MV-4-11 (cell line): ENCODE measurements at places on chromosomes 13 and 19.

DNA sequence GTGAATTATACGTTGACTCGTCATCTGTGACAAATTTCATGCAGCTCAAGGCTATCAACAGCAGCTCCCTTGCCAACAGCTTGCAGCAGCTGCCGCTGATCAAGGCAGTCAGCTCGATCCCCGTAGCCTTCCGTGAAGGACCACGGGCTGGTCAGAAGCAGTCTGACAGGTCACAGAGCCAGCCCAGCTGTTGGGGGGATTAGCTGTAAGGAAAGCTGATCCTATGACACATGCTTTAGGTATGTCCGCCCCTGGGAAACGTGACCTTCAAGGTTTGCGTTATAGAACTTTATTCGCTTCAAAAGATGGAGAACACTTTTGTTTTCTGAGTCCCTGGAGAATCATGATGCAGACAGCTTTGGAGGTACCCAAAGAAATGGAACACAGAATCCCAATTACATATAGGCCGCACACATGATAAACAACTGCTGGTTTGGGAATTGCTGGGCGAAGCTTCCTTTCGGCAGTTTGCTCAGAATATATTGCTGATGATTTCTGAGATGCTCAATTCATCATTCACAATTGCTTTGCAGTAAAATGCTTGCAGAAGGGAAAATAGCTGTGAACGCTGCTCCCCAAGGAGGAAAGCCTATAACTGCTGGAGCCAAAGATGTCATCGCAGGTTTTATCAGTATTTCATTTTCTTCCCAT lies 62.6 kb upstream of the USP29 start:
- DNase-seq: no peak

- DNase-seq: peak; percentile 84
Observed at GRCh38 chr13:97460004-97460775, 26.2 kb downstream of the RAP2A start.

DNA sequence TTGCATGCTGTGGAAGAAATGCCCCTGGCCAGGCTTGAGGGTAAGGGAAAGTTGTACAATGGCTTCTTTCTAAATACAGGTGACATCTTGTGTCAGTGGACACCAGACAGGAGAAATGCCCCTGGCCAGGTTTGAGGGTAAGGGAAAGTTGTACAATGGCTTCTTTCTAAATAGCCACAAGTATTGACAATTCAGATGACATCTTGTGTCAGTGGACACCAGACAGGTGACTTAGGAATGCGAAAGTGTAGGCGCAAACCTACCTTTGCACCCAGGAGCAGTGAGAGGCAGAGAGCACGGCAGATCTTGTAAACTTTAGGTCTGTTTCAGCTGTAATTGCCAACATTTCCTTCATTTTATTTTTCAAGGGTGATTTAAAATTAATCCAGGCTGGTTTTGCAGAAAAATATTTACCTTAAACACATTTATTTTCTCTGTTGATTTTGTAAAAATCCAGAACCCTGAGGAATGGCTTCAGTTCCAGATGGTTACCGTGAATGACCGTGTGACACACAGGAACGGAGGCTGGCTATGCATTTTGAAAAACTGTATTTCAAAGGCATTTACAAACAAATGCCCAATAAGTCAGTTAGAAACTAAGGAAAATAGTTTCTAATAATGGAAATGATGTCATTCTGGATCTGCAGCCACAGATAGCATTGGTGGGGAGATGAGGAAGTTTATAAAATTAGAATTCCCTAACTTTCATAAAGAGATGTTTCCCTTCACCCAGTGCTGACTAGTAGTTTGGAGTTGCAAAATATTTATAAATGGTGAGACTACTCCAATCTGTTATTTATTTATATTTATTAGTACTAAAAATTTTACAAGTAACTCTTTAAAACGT lies 34.9 kb downstream of the TNFSF13B start:
- DNase-seq: no peak

GRCh38 chr13:77521194-77521593 lies 14.3 kb upstream of the SCEL start:
- DNase-seq: no peak

- DNase-seq: no peak
Observed at GRCh38 chr13:112576191-112576590, 11.8 kb downstream of the TUBGCP3 start.

GRCh38 chr13:30038884-30039283 lies 188.5 kb upstream of the UBL3 start:
- DNase-seq: no peak

- no peak for DNase-seq
Observed at GRCh38 chr19:54473071-54473891, at the start of gene CDC42EP5. TSS of gene CDC42EP5 (minus strand) at chr19:54473296. CDS start at chr19:54465547, 7,749 bp downstream.

- DNase-seq: no peak
Observed at GRCh38 chr13:92362717-92363116, 863.9 kb upstream of the GPC6 start.

DNA sequence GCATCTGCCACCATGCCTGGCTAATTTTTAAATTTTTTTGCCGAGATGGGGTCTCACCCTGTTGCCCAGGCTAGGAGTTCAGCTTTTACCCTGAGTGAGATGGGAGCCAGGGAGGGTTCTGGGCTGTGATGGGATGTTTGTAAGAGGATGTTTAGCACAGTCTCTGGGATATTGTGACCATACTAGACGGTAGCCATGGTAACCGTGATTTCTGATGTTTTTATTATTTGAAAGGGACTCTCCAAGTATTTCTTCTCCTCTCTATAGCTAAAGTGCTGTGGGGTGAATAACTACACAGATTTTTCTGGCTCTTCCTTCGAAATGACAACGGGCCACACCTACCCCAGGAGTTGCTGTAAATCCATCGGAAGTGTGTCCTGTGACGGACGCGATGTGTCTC lies 10.4 kb downstream of the TSPAN16 start:
- DNase-seq: no peak

GRCh38 chr19:7692417-7693088 lies 9.4 kb downstream of the FCER2 start:
- no peak for DNase-seq

GRCh38 chr13:46739447-46740098 lies 57.4 kb downstream of the ESD start:
- DNase-seq: no peak

- DNase-seq: no peak
Observed at GRCh38 chr13:110431425-110432294, 124.6 kb downstream of the COL4A2 start.

GRCh38 chr19:47790398-47790814 lies 11.9 kb downstream of the SELENOW start:
- peak; percentile 47 for DNase-seq

- DNase-seq: peak; percentile 75
Observed at GRCh38 chr19:52095172-52096014, at the start of gene ZNF841. TSS of gene ZNF841 (minus strand) at chr19:52095765. CDS start at chr19:52084801, 10,964 bp downstream.

- peak; percentile 72 for DNase-seq
Observed at GRCh38 chr13:33487575-33488243, 202.2 kb upstream of the STARD13 start.

DNA sequence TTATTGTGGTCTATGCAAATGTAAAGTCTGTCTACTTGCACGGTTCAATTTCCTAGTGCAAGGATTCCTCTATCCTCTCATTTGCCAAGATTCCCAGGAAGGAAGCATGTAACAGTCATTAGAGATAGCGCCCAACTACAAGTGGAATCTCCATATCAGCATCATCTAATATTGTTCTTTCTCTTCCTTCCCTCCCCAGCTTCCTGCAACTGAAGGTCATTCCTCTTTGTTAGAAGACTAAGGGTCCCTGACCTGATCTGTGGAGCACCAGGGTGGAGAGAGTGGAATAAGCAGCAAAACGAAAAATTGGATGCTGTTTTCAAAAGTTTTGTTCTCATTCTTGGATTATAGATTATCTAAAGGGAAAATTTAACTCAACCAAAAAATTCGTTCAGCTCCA lies 714.0 kb downstream of the DIAPH3 start:
- no peak for DNase-seq

DNA sequence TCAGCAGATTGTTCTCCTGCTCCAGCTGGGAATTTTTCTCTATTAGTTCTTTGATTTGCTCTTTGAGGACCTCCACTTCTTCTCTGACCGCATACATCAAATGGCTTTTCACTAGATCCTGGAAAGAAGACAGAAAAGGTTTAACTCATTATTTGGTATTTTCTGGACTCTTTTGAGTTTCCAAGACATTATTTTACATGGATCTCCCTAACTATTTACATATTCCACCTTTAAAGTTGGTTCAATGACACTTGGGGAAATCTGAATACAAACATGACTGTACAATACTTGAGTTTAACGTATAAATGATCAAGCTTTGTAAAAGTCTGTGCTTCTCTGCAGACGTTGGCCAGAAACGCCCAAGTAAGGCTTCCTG lies 61.1 kb downstream of the SERP2 start:
- DNase-seq: no peak

GRCh38 chr19:47661161-47661560 lies 52.1 kb upstream of the EHD2 start:
- no peak for DNase-seq

GRCh38 chr19:56105090-56105701 lies 15.9 kb downstream of the ZNF787 start:
- DNase-seq: no peak

- no peak for DNase-seq
Observed at GRCh38 chr19:58372311-58373133, 8.3 kb downstream of the ZNF837 start.

- no peak for DNase-seq
Observed at GRCh38 chr13:77752512-77753069, 55.1 kb downstream of the SLAIN1 start.

- DNase-seq: no peak
Observed at GRCh38 chr13:49594576-49594975, 9.2 kb upstream of the RCBTB1 start.

DNA sequence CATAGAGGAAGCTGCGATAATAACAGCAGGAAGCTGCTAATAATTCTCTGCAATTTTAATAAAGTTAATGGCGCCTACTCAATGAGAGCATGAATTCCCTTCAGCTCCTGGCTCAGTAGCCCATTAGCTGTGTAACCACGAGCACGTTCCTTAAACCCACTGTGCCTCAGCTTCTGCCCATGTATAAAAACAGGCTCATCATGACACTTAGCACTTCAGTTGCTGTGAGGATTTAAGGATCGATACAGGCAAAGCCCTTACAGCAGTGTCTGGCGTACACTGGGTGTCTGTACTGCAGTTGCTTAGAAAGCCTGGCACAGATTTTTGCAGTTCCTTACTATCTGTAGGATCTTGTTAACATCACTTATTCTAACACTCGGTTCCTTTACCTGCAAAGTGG lies 673.4 kb upstream of the ARGLU1 start:
- no peak for DNase-seq
